ENCODE measurements at places on chromosomes 4 and X.

GRCh38 chrX:50799531-50799961 lies 14.4 kb downstream of the SHROOM4 start:
- no peak for DNase-seq

DNA sequence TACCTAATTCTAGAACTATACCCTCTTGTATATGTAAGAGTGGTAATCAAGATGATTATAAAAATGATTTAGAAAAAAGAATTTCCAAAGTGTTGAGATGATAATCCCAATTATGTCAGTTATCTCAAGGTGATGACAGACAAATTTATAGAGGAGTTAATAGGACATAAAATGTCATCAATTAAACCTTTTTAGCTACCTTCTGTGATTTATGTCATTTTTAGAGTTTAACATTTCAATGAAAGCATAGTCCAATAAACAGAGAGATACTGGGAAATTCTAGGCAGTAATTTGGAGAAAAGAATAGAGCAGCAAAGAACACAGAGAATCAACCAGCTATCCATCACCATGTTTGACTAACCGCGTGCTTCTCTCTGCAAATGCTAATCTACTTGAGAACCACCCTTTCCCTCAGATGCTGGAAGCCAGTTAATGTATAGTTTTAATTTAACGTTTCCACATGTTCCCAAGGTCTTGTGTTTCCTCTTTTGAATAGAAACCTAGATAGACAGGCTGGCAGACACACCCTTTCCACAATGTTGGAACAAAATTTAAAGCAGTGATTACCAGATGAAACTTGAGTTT lies 433.1 kb upstream of the FAM241A start:
- DNase-seq: no peak

- no peak for DNase-seq
Measured at GRCh38 chrX:333611-334311, 15.2 kb upstream of the GTPBP6 start.

- no peak for DNase-seq
Measured at GRCh38 chr4:169253904-169254303, 16.9 kb downstream of the SH3RF1 start.

DNA sequence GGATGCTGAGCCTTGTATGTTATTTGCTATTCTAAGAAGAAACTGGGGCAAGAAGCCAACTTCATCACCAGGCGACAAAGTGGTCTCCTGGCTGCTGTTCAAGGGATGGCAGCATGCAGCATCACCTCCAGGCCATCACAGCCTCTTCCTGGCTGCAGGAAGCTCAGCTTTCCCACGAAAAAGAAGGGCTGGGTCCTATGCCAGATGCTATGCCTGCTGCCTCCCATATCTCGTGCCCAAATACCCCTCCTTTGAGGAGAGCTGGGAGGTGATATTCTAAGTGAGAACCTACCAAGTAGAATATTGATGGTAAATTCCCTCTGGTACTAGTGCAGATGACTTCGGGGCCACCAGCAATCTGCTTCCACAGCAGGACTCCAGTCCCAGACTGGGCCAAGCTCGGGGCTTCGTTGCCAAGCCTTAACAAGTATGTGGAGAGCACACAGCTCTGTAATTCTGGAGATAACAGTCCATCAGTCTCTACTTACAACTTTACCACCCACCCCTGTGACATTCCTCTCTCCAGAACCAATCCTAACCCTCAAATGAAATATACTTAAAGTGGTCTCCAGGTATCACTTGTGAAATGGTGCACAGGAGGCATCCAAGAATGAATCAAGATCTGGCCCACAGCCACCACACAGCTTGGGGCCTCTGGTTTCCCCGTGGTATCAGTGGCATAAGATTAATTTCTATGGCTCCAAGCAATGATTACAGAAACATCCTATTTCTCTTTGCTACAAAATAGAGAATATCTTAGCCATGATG lies 149.3 kb downstream of the PALLD start:
- DNase-seq: peak; percentile 89

DNA sequence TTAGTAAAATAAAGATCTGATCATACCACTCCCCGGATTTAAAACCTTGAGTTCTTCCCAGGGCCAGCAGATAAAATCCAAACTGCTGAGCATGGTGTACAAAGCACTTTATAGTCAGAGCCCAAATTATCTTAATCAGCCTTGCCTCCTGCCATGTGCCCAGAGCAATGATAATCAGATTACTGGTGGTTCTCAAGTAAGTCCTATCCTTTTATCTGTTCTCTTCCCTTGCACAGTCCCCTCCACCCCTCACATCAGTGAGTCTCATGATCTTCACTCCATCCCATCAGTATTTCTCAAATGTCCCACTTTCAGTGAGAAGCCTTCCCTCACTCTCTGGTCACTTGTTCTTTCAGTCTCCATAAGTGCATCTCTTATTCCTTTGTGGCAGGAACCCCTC lies 22.7 kb downstream of the INTS6L start:
- no peak for DNase-seq

- DNase-seq: no peak
Measured at GRCh38 chrX:77415161-77415560, 32.0 kb upstream of the FGF16 start.

DNA sequence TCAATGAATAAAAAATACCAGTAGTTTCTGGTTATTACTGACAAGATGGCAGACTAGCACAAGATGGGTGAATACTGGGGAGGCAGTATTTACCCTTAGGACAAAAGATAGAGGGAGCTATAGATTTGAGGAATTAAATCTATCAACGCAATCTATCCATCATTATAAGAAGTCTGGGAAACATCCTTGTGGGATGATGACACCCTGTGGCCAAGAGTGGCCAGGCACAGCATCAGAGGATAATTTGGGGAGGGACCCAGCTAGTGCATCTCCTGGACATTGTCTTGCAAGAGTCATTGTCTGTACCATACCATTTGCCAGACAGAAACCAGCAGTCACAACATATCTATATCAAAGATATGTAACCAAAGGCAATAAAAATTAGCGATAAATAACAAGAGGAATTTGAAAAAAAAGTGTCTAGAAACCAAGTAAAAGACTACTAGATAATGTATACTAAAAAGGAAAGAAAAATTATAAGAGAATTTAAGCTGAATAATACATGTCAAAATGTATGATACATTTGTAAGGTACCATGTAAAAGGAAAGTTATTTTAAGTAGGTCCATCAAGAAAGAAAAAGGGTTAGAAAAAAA lies 22.9 kb downstream of the KCTD8 start:
- peak; percentile 23 for DNase-seq

GRCh38 chr4:183190900-183191527 lies 92.0 kb downstream of the WWC2 start:
- no peak for DNase-seq

DNA sequence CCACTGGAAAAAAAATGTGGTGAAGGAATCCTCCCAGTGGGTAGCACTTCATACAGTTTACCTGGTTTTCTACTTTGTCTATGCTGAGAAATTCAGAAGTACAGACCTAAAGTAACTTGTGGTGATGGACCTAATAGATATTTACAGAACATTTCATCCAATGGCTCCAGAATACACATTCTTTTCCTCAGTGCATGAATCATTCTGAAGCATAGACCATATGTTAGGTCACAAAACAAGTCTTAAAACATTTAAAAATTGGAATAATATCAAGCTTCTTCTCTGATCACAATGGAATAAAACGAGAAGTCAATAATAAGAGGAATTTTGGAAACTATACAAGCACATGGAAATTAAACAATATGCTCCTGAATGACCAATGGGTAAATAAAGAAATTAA lies 450.1 kb upstream of the INTU start:
- no peak for DNase-seq

GRCh38 chr4:78441756-78442155 lies 109.8 kb upstream of the ANXA3 start:
- no peak for DNase-seq

GRCh38 chr4:77232653-77233052 lies 75.6 kb downstream of the CCNG2 start:
- DNase-seq: no peak

GRCh38 chr4:147550626-147551246 lies 66.5 kb upstream of the TMEM184C start:
- no peak for DNase-seq

GRCh38 chrX:48961585-48962091 lies 4.2 kb upstream of the OTUD5 start:
- DNase-seq: no peak

All from NCI-H1092 treated with DMSO at 0.1 percent for 48 hours (cell line).